Renal cortex interstitium (tissue), 15 donors: ENCODE measurements at places on chromosomes 3 and 15. TPM values are rescaled to one million over a fixed set of nuclear protein-coding genes. Genes with fewer than 3 reads are reported as not detected.

DNA sequence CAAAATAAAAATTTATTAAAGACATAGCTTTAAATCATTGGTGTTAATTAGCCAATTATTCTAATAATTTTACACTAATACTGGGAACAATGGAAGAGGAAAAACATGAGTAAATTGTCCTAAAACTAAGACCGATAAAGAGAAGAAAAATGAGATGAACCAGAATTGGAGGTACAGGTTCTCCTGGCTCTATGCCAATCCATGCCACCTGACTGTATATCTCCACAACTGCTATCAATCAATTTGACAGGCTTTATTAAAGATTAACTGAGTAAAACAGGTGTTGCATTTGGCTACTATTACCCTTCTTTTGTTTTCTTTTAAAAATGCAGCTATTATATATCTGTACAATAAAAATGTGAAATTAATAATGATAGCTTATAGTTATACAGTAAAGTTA, 850.0 kb downstream of the CADM2 start:
- no peak for DNase-seq

- no peak for DNase-seq
Observed at GRCh38 chr3:10365316-10365715, 44.4 kb upstream of the SEC13 start.

ANKRD34C gene
- 0.05 TPM for polyA plus RNA-seq

GRM2 gene
- polyA plus RNA-seq, result 0.42 TPM

- DNase-seq, result no peak
Observed at GRCh38 chr15:76973362-76973743, 21.6 kb upstream of the PSTPIP1 start.

DNA sequence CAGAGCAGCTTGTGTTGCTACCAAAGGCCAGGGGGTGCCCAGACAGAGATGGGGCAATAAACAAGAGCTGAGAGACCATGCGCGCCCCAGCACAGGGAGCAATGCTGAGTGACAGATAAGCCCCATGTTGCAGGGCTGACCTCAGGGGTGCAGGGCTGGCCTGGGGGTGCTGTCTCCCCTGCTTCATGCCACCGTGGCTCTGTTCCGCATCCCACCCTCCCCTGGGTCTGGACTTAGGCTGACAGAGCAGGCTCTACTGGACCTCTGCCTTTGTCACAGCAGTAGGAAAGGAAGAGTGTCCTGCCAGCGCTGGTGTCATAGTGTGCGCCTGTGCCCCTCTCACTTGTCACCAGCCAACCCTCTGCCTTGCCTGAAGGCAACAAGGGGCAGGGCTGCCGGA, 67.4 kb upstream of the IQSEC1 start:
- no peak for DNase-seq

SLC51B gene
- polyA plus RNA-seq, result 10.5 TPM
